Right cardiac atrium (tissue), 5 donors: ENCODE measurements at places on chromosomes 3 and 15. TPM values are rescaled to one million over a fixed set of nuclear protein-coding genes. Genes with fewer than 3 reads are reported as not detected.

GRCh38 chr3:159030886-159031679 is 229.2 kb downstream of the MFSD1 start:
- DNase-seq, result no peak

LRRN1 gene
- total RNA-seq, result not detected

ANKRD34C gene
- not detected for total RNA-seq

FGF7 gene
- 50.0 TPM for total RNA-seq

TMEM266 gene
- total RNA-seq, result not detected
